IMR-90 (cell line): ENCODE measurements at places on chromosomes 1 and 21.

- no peak for DNase-seq
These were observed 124.2 kb downstream of the AKT3 start for GRCh38 chr1:243725846-243726245.

DNA sequence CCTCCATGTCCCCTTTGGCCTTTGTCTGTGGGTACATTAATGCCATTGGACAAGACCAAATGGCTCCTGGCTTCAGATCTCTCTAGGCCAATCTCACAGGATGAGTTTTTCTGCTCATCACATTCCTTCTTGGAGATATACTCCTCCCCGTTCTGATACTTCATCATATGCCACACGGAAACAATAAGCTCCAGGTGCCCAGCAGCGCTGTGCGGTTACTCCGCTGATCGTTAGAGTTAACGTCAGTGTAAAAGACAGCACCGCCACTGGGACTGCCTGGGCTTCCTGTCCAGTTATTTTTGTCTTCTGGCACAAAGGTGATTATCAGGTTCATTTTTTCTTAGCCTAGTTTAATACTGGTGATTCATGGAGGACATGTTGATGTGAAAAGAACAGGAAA, 22.5 kb downstream of the CACHD1 start:
- no peak for DNase-seq

DNA sequence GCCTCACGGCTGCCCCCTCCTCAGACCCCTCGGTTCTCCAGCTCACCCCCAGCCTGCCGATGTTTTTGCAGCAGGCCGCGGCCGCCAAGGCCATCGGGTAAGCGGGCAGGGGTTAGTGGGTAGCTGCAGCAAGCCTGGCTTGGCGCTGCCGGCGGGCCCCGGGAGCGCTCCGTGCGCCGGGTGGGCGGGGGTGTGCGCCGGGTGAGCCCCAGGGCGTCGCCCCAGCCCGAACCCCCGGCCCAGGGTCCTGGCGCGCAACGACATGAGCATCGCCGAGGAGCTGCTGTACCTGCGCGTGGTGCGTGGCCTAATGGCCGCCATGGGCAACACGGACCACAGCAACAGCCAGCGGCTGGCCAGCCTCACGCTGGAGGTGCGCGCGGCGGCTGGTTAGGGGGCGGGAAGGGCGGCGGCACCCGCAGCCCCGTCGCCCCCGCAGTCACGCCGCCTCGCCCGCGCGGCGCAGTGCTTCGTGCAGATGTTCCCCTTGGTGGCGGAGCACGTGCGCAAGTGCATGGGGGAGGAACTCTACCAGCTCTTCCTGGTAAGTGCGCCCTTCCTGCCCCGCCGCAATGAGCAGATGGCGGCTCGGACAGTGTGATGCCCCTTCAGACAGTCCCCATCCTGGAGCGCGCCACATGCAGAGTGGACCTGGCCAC, 6.5 kb downstream of the RNU5D-1 start:
- DNase-seq: no peak

- DNase-seq: no peak
These were observed at the start of gene ABL2 for GRCh38 chr1:179229214-179230140. Gene ABL2, minus strand, starts transcription at chr1:179229677. Its CDS starts 280 bp downstream, at chr1:179229397.

- peak; percentile 2 for DNase-seq
These were observed 165.6 kb downstream of the USP25 start for GRCh38 chr21:15895142-15896106.

GRCh38 chr1:25821630-25822091, 1.9 kb downstream of the MTFR1L start:
- DNase-seq: peak; percentile 62
